ENCODE measurements at places on chromosomes 7 and 10. TPM values are rescaled to one million over a fixed set of nuclear protein-coding genes. Genes with fewer than 3 reads are reported as not detected.

Gene FRMPD2
- not detected for total RNA-seq

GRCh38 chr10:71075759-71076472 is 136.5 kb upstream of the UNC5B start:
- no peak for DNase-seq

GRCh38 chr10:16742165-16742960 is 74.9 kb downstream of the RSU1 start:
- no peak for DNase-seq

DNA sequence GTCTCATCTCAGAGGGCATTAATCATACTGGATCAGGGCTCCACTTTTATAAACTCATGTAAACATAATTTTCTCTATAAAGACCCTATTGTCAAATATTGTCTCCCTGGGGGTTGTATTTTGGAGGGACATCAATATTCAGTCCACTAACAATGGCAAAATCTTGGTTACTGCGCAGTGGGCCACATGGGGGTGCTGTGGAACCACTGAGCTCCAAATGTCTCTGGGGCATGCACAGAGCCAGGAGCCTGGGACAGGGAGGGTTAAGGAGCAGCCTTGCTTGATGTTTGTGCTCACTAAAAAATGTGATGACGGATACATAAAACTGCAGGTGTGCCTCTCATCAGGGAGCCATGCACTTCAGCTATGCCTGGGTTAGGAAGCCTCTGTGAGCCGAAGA is 62.1 kb upstream of the PRSS58 start:
- DNase-seq, result peak; percentile 35

Gene RAB19
- total RNA-seq, result 5.1 TPM

Gene STEAP1B
- 5.6 TPM for total RNA-seq

GRCh38 chr10:35103882-35104281 is 13.7 kb upstream of the CUL2 start:
- DNase-seq, result no peak

Gene TMEM213
- total RNA-seq, result not detected

Gene LIPM
- total RNA-seq, result 0.31 TPM

GRCh38 chr7:74598558-74598957 is 59.0 kb upstream of the GTF2I start:
- no peak for DNase-seq

DNA sequence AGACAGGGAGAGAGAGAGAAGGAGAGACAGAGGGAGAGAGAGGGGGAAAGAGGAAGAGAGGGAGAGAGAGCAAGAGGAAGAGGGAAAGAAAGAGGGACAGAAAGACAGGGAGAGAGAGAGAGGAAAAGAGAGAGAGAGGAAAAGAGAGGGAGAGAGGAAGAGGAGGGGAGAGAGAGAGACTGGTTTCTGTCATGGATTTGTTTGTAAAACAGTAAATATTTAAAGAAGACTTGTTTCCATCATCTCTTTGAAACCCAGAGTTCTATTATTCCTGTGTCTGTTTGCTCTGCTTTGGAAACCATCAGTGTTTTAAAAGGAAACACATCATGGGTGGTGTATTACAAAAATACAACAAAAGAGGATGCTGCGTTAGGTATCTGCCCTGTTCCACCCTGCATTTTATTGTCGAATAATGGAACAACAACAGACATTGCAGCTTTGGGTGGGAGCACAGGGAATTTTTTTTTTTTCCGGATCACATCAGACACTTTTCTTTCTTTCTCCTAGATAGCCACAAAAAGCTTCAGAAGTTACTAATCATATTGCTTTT is 150.7 kb upstream of the RSU1 start:
- no peak for DNase-seq

Gene CAV1
- total RNA-seq, result 48.2 TPM

Gene PTF1A
- total RNA-seq, result not detected

Gene GHRHR
- total RNA-seq, result 7.5 TPM

Gene PYROXD2
- total RNA-seq, result 5.8 TPM

DNA sequence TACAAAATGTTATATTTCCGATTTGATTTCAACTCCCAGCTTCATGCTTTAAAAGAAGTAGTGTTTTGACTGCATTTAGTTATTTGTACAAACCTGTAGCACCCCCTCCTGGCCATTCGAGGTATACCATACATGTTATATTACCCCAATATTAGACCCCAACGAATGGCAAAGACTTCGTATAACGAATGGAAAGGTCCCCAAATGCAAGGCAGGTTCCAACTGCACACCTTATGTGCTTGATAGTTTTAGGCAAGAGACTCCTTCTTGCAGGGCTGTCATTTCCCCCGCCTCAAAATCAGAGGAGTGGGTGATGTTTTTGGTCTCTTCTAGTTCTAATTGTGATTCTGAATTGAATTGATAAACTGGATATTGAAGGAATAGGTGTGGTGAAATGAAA is 101.1 kb upstream of the TARP start:
- peak; percentile 64 for DNase-seq

DNA sequence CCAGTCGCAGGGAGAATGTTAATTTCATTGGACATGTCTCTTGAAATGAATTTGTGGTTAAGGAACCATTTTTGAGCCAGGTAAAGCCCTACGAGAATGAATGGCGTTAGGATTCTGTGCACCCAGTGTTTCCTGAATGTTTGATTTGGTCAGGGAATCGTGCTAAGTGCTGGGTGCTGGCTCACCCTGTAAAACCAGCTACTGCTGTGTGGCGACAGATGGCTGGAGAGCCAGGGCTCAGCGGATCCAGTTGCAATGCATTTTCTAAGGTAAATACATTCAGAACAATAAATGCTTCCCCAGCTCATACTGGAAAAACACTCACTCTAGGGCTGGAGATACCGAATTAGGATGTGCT is 355.5 kb downstream of the GLRX3 start:
- no peak for DNase-seq

GRCh38 chr7:82209179-82209747 is 234.3 kb downstream of the CACNA2D1 start:
- DNase-seq, result no peak

Gene TAS2R3
- total RNA-seq, result 0.74 TPM

GRCh38 chr7:11193131-11193867 is 219.6 kb downstream of the PHF14 start:
- DNase-seq, result peak; percentile 12

Gene SEMA3C
- 0.26 TPM for total RNA-seq

DNA sequence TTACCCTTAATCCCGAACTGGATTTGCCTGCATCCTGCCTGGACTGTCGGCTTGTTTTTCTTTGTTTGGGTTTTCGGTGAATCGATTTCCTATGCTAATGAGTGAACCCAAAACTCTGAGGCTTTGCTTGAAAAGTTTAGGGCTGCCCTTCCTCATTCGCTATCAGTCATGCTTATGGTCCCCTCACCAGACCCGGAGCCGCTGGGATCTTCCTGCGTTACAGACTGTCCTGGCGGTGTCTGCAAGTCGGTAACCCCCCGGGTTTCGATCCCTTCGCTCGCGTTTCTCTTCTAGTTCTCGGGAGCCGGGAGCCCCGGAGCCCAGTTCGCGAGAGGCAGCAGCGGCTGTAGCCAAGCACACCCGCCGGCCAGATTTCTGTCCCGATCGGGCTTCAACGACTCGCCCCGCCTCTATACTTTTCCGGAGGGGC is 2.2 kb downstream of the EMX2 start:
- DNase-seq, result no peak

GRCh38 chr10:14658331-14659127 is 116.2 kb downstream of the FAM107B start:
- DNase-seq, result no peak

Gene FAM25C
- not detected for total RNA-seq

Gene PRKAR1B
- total RNA-seq, result 21.7 TPM

GRCh38 chr7:101468546-101469275 is 106.0 kb downstream of the COL26A1 start:
- DNase-seq, result no peak

Gene MOGAT3
- not detected for total RNA-seq

DNA sequence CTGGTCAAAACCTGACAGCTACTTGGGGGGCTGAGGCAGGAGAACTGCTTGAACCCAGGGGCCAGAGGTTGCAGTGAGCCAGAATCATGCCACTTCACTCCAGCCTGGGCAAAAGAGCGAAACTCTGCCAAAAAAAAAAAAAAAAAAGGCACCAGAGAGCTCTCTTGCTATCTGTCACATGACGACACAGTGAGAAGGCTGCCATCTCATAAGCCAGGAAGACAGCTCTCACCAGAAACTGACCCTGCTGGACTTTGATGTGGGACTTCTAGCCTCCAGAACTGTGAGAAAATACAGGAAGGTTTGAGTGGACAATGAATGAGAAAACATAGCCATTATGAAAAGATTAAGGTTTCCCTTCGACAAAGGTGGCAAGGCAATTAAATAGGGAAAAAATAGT is 51.1 kb upstream of the KCNIP2 start:
- DNase-seq, result no peak
